Right kidney (tissue), 9 donors: ENCODE measurements at places on chromosomes 16 and 17.

DNA sequence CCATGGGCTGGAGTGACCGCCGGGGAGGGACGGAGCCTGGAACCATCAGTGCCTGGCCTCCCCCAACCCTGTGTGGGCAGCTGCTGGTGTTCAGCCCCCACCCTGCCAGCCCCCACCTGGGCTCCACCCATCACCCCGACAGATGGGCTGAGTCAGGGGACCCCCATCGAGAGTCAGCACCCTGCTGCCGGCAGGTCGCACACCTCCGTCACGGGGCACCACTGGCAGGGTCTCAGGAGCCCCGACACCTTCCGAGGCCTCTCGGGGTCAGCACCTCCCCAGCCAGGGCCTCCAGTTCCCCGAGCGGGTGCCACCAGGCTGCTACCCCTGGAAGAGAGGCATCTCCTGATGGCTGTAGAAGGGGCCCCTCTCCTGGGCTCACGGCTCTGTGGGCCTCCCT, 38.3 kb upstream of the ACSF3 start:
- no peak for DNase-seq

- no peak for DNase-seq
Measured at GRCh38 chr16:4494746-4495490, 18.7 kb downstream of the HMOX2 start.

DNA sequence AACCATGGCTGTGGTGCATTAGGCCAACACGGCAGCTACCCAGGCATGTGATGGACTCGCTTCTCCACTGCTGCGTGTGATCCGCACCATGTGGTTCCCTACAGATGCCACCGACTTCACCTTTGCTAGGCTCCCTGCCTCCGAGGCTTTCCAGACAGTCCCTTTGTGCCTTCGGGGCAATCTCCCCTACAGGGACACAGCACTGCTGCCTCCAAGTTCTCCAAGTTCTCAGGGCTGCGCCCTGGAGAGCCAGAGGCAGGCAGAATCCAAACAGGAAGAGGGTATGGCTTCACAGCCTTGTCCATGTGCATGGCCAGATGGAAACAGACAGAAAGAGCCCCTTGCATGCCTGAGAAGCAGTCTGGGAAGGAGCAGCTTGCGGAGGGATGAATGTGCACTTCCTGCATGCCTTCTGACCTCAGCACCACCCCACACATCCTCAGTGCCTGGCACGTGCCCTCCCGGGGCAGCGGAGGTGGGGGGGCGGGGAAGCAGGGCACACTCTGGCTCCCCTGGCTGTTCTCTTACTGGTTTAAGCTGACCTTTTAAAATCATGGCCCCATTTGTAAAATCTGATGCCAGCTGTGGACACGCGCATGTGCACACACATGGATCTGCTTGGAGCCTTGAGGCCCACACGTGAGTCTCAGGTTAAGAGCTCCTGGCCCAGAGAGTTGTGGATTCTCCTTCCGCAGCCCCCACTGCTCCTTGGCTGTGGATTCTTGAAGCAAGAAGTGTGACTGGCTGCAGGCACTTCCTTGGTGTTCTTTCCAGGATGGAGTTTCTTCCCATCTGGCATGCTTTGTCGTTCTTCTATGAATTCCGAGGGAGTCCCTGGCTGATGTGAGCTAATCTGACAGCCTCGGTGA, 55.3 kb upstream of the MTSS2 start:
- DNase-seq = peak; percentile 30

GRCh38 chr16:56068314-56068713, 123.0 kb upstream of the GNAO1 start:
- DNase-seq = no peak

DNA sequence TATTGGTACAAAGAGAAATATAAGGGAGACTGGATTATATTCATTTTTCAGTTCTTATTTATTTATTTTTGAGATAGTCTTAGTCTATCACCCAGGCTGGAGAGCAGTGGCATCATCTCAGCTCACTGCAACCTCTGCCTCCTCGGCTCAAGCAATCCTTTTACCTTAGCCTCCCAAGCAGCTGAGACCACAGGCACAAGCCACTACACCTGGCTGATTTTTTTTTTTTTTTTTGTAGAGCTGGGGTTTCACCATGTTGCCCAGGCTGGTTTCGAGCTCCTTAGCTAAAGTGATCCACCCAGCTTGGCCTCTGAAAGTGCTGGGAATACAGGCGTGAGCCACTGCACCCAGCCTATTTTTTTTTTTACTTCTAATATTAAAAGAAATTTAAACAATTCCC, 40.1 kb upstream of the USP7 start:
- no peak for DNase-seq

DNA sequence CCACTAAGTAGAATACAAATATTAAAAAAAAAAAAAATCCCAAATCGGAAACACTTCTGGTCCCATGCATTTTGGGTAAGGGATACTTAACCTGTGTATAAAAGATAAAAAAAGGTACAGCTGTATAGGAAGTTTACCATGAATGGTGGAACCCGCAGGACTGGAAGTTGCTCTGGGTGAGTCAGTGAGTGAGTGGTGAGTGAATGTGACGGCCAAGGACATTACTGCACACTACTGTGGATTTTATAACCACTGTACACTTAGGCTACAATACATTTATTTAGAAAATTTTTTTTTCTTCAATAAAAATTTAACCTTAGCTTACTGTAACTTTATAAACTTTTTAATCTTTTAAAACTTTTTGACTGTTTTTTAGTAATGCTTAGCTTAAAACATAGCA, 71.3 kb upstream of the BCAR1 start:
- DNase-seq = no peak

- no peak for DNase-seq
Measured at GRCh38 chr16:80006241-80007215, 406.0 kb upstream of the MAF start.

GRCh38 chr16:88451586-88452481, 1.2 kb upstream of the ZFPM1 start:
- DNase-seq = no peak

DNA sequence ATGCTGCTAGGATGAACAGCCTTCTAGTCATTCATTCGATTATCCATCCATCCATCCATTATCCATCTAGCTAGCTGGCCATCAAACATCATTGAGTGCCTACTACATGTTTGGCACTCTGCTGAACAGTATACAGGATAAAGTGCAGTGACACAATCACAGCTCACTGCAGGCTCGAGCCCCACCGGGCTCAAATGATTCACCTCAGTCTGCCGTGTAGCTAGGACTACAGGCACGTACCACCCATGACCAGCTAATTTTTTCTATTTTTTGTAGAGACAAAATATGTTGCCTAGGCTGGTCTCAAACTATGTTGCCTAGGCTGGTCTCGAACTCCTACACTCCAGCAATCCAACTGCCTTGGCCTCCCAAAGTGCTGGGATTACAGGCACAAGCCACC, 50.0 kb downstream of the SSH2 start:
- DNase-seq = no peak

DNA sequence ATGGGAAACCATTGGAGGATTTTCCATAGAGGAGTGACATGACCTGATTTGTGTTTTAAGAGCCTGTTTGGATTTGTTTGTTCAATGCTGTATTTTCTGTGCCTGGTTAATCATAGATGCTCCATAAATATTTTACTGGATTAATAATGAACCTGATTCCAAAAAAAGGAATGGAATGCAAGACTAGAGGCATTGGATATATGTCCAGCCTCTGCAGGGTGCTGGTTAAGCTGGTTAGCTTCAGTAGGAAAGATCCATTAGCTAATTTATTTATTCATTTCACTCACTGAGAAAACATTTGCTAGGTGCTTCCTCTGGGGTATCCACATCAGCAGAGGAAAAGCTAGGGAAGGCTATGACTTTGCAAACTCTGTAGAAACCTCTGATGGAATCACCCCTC, 57.7 kb downstream of the SHISA9 start:
- no peak for DNase-seq

DNA sequence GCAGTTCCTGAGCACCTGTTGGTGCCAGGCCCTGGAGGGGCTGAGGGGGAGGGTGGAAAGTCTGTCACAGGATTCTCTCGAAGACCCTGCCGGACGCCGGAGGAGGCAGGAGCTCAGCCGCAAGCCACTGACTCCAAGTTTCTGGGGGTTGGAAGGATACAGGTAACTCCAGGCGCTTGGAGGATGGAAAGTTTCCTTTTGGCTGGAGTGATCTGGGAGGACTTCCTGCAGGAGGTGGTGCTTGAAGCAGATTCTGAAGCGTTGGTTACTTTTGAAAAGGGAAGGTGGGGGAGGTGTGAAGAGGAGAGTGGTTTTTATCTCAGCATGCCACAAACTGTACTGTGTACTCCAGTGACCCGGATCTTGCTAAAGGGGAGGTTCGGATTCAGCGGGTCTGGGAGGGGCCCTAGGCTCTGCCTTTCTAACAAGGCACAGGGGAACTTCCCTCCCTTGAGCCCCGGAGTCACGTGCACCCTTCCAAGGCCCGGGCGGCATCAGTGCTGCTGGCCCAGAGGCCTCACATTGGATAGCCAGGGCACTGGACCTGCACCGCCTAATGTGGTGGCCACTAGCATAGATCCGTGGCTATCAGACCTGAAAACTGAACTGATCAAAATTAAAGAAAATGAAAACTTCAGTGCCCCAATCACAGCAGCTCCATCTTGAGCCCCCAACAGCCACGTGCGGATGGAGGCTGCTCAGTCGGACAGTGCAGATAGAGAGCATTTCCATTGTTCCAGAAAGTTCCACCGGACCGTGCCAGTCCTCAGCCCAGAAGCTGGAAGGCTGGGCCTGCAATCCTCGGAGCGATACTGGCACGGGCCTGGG, 42.2 kb upstream of the GSE1 start:
- peak; percentile 11 for DNase-seq
